ENCODE measurements at places on chromosomes 1 and 21. TPM values are rescaled to one million over a fixed set of nuclear protein-coding genes. Genes with fewer than 3 reads are reported as not detected.

GRCh38 chr1:201252944-201253371 lies 30.3 kb upstream of the PKP1 start:
- no peak for DNase-seq
- no peak overlapping the region for H3K4me3 ChIP-seq
- no peaks in the 10 kb centered on the region for H3K27me3 ChIP-seq
- no peaks in the 10 kb centered on the region for H3K36me3 ChIP-seq

GRCh38 chr1:195664628-195665027 lies 943.6 kb downstream of the KCNT2 start:
- no peak for DNase-seq
- no peaks in the 10 kb centered on the region for H3K27me3 ChIP-seq
- H3K4me3 ChIP-seq = no peak overlapping the region
- no peak overlapping the region for H3K27ac ChIP-seq

DNA sequence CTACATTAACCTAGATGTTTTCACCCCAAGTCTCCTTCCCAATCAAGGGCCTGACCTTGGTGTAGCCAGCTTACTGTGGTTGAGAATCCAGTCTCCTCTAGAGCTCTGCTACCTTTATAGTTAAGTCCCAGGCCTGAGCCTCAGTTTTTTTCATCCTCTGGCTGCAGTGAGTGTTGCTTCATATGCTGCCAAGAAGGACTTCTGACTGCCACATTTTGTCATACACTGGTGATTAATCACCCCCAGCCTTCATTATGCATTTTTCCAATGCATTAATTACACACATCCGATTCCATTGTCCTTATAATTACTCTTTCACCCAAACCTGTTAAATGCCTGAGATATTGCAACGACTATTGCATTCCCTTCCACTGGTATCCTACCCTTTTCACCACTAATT lies 66.3 kb upstream of the FGGY start:
- no peaks in the 10 kb centered on the region for H3K4me1 ChIP-seq
- no peak overlapping the region for H3K27ac ChIP-seq
- DNase-seq = no peak
- H3K27me3 ChIP-seq = no peaks in the 10 kb centered on the region
- no peak overlapping the region for H3K4me3 ChIP-seq

- no peak for DNase-seq
- no peak overlapping the region for H3K4me3 ChIP-seq
- H3K27me3 ChIP-seq = no peaks in the 10 kb centered on the region
- no peak overlapping the region for H3K27ac ChIP-seq
These were observed 14.4 kb downstream of the F11R start for GRCh38 chr1:161006563-161006962.

- peak overlapping the region; percentile 93 for H3K27ac ChIP-seq
- no peak overlapping the region for H3K4me3 ChIP-seq
- H3K27me3 ChIP-seq = no peaks in the 10 kb centered on the region
- H3K36me3 ChIP-seq = no peaks in the 10 kb centered on the region
- DNase-seq = no peak
These were observed 8.8 kb upstream of the P3R3URF start for GRCh38 chr1:46184920-46185658.

DNA sequence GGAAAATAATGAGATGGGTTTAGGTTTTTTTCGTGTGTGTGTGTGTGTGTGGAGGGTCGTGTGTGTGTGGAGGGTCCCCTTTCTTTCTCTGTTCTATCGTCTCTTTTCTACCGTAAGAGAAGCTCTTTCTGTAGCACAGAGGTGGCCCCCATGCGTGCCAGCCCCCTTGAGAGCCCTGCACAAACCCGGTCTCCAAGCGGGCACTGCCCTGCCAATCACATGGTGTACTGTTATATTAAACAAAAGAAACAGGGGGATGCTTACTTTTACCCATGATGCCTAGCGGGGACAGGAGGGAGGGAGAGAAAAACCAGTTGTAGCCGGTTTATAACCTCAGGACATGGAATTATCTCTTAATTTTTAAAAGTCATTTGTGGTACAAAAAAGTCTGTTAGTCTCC lies 41.0 kb downstream of the GATAD2B start:
- H3K4me3 ChIP-seq = no peak overlapping the region
- no peak overlapping the region for H3K27ac ChIP-seq

GRCh38 chr1:23403735-23404486 lies 20.6 kb downstream of the TCEA3 start:
- peaks cover 5% of the 10 kb centered on the region for H3K36me3 ChIP-seq
- peak overlapping the region; percentile 63 for H3K27ac ChIP-seq

Gene SLC16A4
- 1.7 TPM for total RNA-seq

DNA sequence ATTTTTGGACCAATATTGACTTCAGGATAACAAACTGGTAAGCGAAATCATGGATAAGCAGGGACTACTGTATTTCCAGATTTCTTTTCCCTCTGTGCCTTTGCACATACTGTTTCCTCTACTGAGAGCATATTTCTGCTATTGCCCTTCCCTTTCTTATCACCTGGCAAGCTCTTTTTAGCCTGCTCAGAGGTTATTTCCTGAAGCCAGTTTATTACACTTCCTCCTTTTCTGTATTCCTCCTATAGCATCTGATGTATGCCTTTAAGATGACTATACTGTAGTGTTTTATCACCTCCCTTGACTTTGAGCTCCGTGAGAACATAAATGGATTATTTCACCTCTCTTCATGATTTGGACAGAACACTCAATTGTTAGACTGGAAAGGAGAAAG lies 49.0 kb downstream of the MAGI3 start:
- no peak overlapping the region for H3K4me3 ChIP-seq
- no peaks in the 10 kb centered on the region for H3K27me3 ChIP-seq
- no peaks in the 10 kb centered on the region for H3K36me3 ChIP-seq
- no peaks in the 10 kb centered on the region for H3K4me1 ChIP-seq

GRCh38 chr1:219771080-219771479 lies 157.3 kb downstream of the SLC30A10 start:
- no peak for DNase-seq
- H3K27ac ChIP-seq = no peak overlapping the region
- no peak overlapping the region for H3K4me3 ChIP-seq
- H3K27me3 ChIP-seq = no peaks in the 10 kb centered on the region
- no peaks in the 10 kb centered on the region for H3K4me1 ChIP-seq
- H3K36me3 ChIP-seq = no peaks in the 10 kb centered on the region

- no peaks in the 10 kb centered on the region for H3K27me3 ChIP-seq
- no peak overlapping the region for H3K4me3 ChIP-seq
- no peak overlapping the region for H3K27ac ChIP-seq
- DNase-seq = peak; percentile 50
These were observed 415.9 kb downstream of the PLA2G4A start for GRCh38 chr1:187244623-187245022.

GRCh38 chr1:2866422-2867086 lies 65.1 kb upstream of the TTC34 start:
- no peaks in the 10 kb centered on the region for H3K4me1 ChIP-seq
- H3K36me3 ChIP-seq = no peaks in the 10 kb centered on the region
- no peak for DNase-seq

DNA sequence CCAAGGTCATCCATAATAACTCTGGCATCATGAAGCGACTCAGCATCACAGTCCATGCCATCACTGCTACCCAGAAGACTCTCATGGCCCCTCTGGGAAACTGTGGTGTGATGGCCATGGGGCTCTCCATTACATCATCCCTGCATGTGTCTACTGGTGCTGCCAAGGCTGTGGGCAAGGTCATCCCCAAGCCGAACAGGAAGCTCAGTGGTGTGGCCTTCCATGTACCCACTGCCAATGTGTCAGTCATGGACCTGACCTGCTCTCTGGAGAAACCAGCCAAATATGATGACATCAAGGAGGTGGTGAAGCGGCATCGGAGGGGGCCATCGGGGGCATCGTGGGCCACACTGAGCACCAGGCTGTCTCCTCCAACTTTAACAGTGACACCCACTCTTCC lies 65.1 kb upstream of the ARHGAP29 start:
- no peak for DNase-seq
- H3K4me1 ChIP-seq = no peaks in the 10 kb centered on the region
- H3K36me3 ChIP-seq = no peaks in the 10 kb centered on the region

Gene PLPPR5
- 4.3 TPM for total RNA-seq

GRCh38 chr1:174999936-175000696 lies at the start of gene CACYBP:
Gene CACYBP (plus strand): TSS chr1:174999947. CDS start chr1:175000181, 234 bp downstream.
- no peaks in the 10 kb centered on the region for H3K36me3 ChIP-seq
- DNase-seq = peak; percentile 32
- H3K4me3 ChIP-seq = peak within 1 kb of the TSS; percentile 55
- H3K4me1 ChIP-seq = no peaks in the 10 kb centered on the region
- H3K27me3 ChIP-seq = no peaks in the 10 kb centered on the region
- H3K27ac ChIP-seq = peak within 1 kb of the TSS; percentile 97

DNA sequence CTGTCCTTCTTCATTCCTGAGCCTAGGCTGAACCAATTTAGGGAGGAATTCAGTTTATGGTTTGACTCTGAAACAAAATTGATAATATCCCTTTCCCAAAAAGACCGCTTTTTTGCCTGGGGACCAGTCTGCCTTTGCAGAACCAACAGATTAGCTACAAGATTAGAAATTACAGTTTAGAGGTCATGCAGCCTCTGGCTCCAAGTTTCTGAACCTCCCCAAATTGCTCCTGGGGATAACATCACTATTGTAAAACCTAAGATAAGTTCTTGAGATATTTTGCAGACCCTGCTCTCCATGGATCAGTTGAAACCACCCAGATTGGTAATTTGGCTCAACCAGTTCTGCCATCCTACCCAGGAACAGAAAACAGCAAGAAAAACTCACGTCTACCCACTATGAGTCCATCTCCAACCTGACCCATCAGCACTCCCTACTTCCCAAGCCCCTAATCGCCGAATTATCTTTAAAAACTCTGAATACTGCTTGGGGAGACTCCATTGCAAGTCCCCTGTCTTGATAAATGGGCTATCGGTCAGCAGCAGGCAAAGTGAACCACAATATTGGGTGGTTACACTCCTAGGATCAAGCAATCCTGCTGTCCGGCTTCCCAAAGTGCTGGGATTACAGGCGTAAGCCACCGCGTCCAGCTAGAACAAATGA lies 605 bp upstream of the RABGGTB start:
- peak overlapping the region; percentile 71 for H3K27ac ChIP-seq
- peak overlapping the region; percentile 68 for H3K4me3 ChIP-seq
- no peaks in the 10 kb centered on the region for H3K4me1 ChIP-seq
- DNase-seq = no peak

Gene CLEC20A
- not detected for total RNA-seq

Gene KCNQ4
- 3.1 TPM for total RNA-seq

- peak overlapping the region; percentile 97 for H3K27ac ChIP-seq
- no peaks in the 10 kb centered on the region for H3K36me3 ChIP-seq
- no peak overlapping the region for H3K4me3 ChIP-seq
- no peaks in the 10 kb centered on the region for H3K27me3 ChIP-seq
These were observed 2.1 kb downstream of the ETV3 start for GRCh38 chr1:157136133-157136532.

- H3K36me3 ChIP-seq = no peaks in the 10 kb centered on the region
- H3K27me3 ChIP-seq = no peaks in the 10 kb centered on the region
- no peak overlapping the region for H3K27ac ChIP-seq
These were observed 4.3 kb downstream of the GJB3 start for GRCh38 chr1:34785231-34785874.

GRCh38 chr1:177615251-177615650 lies 354.6 kb downstream of the SEC16B start:
- H3K4me1 ChIP-seq = no peaks in the 10 kb centered on the region
- H3K27ac ChIP-seq = no peak overlapping the region
- no peak for DNase-seq
- H3K36me3 ChIP-seq = no peaks in the 10 kb centered on the region

Gene ATP1A1
- total RNA-seq = 365 TPM

Gene SPRR2D
- total RNA-seq = not detected

- no peaks in the 10 kb centered on the region for H3K27me3 ChIP-seq
- H3K4me1 ChIP-seq = no peaks in the 10 kb centered on the region
- H3K36me3 ChIP-seq = no peaks in the 10 kb centered on the region
These were observed 41.0 kb downstream of the TBX15 start for GRCh38 chr1:118947003-118947765.

DNA sequence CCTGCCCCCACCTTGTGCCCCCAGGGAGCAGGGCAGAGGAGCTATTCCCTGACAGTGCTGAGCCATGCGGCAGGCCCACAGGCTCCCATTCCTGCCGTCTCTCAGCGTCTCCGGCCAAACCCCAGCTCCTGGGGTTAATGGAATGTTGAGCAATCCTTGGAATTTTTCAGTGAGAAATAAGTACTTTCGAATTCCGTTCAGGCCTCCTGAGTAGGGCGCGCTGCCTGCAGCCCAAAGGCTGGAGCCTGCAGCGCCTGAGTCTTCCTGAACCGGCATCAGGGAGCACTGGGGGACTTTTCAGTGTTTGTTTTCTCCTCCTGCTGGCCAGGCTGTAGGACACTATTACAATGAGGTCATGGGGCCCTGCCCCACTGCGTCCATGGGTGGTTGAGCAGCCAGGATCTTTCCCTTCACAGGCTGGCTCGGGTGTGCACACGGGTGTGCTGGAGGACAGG lies 33.3 kb upstream of the CSF1 start:
- H3K27ac ChIP-seq = peak overlapping the region; percentile 71
- no peaks in the 10 kb centered on the region for H3K27me3 ChIP-seq
- DNase-seq = no peak
- H3K4me1 ChIP-seq = peaks cover 9% of the 10 kb centered on the region
- no peak overlapping the region for H3K4me3 ChIP-seq

Gene NES
- 33.4 TPM for total RNA-seq

DNA sequence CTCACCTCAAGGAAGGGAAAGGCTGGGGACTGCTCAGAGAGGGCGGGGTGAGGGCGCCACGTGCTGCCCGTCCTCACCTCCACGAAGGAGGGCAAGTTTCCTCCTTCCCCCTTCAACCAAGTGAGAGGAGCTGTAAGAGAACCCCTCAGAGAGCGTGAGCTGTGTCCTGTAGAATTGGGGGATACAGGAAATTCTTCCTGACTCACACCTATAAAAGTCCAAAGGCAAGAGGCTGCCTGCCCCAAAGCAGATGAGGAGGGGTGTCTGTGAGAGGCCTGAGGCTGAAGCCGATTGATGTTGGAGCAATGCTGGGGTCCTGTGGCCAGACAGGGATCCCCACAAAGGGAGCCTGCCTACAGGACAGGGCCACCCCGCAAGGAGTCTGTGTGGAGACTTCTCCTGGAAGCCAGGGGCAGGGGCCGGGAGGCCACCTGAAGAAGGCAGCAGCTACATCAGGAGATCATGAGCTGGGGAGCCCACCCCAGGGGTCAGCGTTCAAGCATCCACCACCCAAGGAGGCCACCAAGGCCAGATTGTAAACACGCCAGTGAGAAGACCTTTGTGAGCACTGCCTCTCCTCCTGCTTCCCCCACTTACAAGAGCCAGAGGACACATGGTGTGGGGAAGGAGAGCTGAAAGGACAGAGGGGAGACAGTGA lies 27.7 kb downstream of the S100A6 start:
- no peak overlapping the region for H3K4me3 ChIP-seq
- no peaks in the 10 kb centered on the region for H3K27me3 ChIP-seq
- H3K27ac ChIP-seq = no peak overlapping the region
- no peak for DNase-seq
- H3K4me1 ChIP-seq = no peaks in the 10 kb centered on the region

DNA sequence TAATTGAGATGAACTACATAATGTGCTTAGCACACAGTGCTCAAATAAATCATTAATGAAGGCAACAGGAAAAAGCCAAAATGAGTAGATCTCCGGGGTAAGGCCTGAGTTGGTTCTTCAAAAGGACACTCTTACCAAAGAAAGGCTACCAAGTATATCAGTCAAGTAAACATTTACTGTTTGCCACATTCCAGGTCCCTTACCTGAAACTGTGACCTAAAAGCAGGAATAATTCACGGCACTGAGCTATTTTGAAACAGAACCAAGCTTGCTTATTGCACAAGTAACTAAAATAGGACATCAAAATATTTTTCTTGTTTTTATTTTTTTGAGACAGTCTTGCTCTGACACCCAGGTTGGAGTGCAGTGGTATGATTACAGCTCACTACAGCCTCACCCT lies 2.0 kb upstream of the PITHD1 start:
- H3K4me1 ChIP-seq = peaks cover 6% of the 10 kb centered on the region
- H3K27ac ChIP-seq = no peak overlapping the region
- H3K27me3 ChIP-seq = no peaks in the 10 kb centered on the region
- no peaks in the 10 kb centered on the region for H3K36me3 ChIP-seq
